Sigmoid colon (tissue), 7 donors: ENCODE measurements at places on chromosomes 3 and 15. TPM values are rescaled to one million over a fixed set of nuclear protein-coding genes. Genes with fewer than 3 reads are reported as not detected.

HESX1 gene
- 3.6 TPM for total RNA-seq

RASSF1 gene
- 27.7 TPM for total RNA-seq

CFAP100 gene
- total RNA-seq: not detected

ZNF619 gene
- total RNA-seq: 3.9 TPM

PPP1R14D gene
- total RNA-seq: not detected

EIF1B gene
- 42.8 TPM for total RNA-seq

CD80 gene
- not detected for total RNA-seq

EXD1 gene
- not detected for total RNA-seq

GOLGA6D gene
- total RNA-seq: not detected

TICRR gene
- not detected for total RNA-seq

CIB2 gene
- total RNA-seq: 10.3 TPM

NEK10 gene
- total RNA-seq: 11.4 TPM

RASA2 gene
- total RNA-seq: 13.0 TPM

BOC gene
- 122 TPM for total RNA-seq

LYZL4 gene
- total RNA-seq: not detected

ZNF502 gene
- total RNA-seq: 7.3 TPM

LMAN1L gene
- total RNA-seq: not detected

CHRNA7 gene
- 0.54 TPM for total RNA-seq

ZBTB47 gene
- total RNA-seq: 52.0 TPM

GABRR3 gene
- total RNA-seq: not detected

PLSCR4 gene
- total RNA-seq: 53.5 TPM

PARP6 gene
- total RNA-seq: 41.5 TPM

TAGLN3 gene
- 7.7 TPM for total RNA-seq

SCAANT1 gene
- not detected for total RNA-seq

SPINT1 gene
- total RNA-seq: 1.1 TPM

TERC gene
- 111 TPM for total RNA-seq

IL17RE gene
- 1.8 TPM for total RNA-seq

PARP9 gene
- 41.0 TPM for total RNA-seq

HACL1 gene
- total RNA-seq: 23.8 TPM

SHF gene
- total RNA-seq: 22.5 TPM

ZSCAN29 gene
- 19.7 TPM for total RNA-seq

ARRDC4 gene
- 116 TPM for total RNA-seq

DUOXA1 gene
- total RNA-seq: 2.1 TPM

DUOXA2 gene
- total RNA-seq: not detected

ARGFX gene
- not detected for total RNA-seq

SAMD7 gene
- total RNA-seq: not detected

SMAD6 gene
- total RNA-seq: 5.7 TPM

LDHAL6B gene
- total RNA-seq: not detected

RAB11A gene
- total RNA-seq: 112 TPM

GOLGA6L10 gene
- 1.8 TPM for total RNA-seq

IL5RA gene
- total RNA-seq: 0.14 TPM

TP63 gene
- total RNA-seq: not detected

THSD4 gene
- 2.2 TPM for total RNA-seq

LHFPL4 gene
- 1.1 TPM for total RNA-seq
